Activated T-helper 9 cell treated with anti-CD3 and anti-CD28 coated beads, Interleukin-2, amount 50 U/mL, for 16 hours (primary cell): ENCODE measurements at places on chromosomes 6 and 20.

DNA sequence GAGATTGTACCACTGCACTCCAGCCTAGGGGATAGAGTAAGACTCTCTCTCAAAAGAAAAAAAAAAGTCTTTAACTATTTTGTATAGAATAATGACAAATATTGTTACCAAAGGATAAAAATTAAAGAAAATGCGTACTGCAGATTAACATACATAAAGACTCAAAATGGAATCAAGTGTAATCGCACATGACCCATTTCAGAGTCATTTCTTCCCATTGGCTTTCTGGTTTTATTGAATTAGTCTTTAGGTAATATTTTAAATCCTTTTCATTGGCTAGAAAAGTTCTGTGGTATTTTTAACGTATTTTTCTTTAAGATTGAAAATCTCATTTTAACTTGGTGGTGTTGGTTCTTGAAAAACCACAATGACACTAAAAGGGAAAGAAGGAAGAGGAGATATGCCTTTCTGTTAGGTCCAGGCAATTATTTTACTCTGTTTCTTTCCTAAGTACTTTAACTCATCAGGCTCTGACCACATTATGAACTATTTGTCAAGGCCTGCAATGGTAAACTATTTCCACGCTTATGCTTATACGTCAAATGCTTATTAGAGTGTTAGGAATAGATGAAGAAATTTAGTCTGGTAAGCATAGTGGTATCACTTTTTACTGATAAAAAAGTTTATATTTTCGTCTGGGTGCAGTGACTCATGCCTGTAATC, 52.3 kb downstream of the PLEKHG1 start:
- no peak for DNase-seq

- DNase-seq = no peak
These were observed 626.7 kb upstream of the DEFB115 start for GRCh38 chr20:30630761-30631160.

DNA sequence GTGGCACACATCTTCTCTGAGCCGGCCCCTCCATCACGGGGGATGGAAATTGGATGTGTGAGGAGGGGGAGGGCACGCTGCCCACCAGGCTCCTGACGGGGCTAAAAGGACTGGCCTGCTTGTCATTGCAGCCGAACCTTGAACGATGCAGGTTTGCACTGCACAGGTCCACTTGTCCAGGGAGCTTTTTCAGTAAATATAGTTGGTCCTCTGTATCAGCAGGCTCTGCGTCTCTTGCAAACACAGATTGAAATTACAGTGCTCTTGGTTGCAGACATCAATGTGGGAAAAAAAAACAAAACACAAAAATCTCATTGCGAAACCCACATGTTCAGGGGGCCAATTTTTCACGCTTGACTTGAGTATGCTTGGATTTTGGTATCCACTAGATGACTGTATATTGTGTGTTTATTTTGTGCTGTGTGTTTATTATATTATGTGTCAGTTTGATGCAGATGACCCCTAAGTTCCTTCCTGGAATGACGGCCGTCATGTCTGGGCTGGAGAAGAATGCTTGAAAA, 29.2 kb downstream of the ERMARD start:
- DNase-seq = no peak

- no peak for DNase-seq
These were observed 13.3 kb downstream of the SLC22A1 start for GRCh38 chr6:160134779-160135547.

DNA sequence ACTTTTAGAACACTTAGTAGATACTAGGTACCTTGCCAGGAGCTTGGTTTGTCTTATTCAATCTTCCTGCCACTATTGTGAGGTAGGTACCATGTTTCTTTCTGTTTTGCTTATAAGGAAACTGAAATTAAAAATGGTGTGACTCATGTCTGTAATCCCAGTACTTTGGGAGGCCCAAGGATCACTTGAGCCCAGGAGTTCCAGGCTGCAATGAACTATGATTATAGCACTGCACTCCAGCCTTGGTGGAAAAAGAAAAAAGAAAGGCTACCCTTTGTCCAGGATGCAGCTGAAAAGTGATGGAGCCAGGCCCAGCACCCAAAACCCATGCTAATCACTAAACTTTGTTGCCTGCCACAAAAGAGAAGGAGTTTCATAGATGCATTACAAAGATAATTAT, 34.1 kb upstream of the LAMA4 start:
- no peak for DNase-seq

- DNase-seq = no peak
These were observed 816 bp upstream of the MAN1A1 start for GRCh38 chr6:119350202-119350951.

- no peak for DNase-seq
These were observed 1.8 kb downstream of the WRNIP1 start for GRCh38 chr6:2766767-2767656.

GRCh38 chr20:40144581-40144980, 544.5 kb downstream of the MAFB start:
- DNase-seq = no peak

- DNase-seq = no peak
These were observed 68.3 kb upstream of the FRMD1 start for GRCh38 chr6:168147205-168147738.

DNA sequence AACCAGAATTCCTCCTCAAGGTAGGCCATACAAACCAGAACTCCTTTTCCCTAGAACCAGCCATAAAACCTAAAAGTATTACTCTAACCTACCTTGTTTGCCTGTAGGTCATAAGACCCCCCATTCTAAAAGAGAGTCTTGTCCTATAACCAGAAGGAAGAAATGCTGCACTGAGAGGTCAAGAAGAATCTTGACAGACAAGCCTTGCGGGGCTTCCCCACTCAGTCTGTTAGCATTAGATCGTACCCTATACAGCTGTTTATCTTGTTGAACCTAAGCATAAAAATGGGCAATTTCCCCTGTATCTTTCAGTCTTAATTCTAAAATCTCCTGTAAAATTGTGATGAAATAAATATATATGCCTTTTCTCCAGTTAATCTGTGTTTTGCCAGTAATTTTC, 52.3 kb upstream of the HFE start:
- DNase-seq = no peak

- no peak for DNase-seq
These were observed 160.8 kb downstream of the GMPR start for GRCh38 chr6:16399158-16399557.

DNA sequence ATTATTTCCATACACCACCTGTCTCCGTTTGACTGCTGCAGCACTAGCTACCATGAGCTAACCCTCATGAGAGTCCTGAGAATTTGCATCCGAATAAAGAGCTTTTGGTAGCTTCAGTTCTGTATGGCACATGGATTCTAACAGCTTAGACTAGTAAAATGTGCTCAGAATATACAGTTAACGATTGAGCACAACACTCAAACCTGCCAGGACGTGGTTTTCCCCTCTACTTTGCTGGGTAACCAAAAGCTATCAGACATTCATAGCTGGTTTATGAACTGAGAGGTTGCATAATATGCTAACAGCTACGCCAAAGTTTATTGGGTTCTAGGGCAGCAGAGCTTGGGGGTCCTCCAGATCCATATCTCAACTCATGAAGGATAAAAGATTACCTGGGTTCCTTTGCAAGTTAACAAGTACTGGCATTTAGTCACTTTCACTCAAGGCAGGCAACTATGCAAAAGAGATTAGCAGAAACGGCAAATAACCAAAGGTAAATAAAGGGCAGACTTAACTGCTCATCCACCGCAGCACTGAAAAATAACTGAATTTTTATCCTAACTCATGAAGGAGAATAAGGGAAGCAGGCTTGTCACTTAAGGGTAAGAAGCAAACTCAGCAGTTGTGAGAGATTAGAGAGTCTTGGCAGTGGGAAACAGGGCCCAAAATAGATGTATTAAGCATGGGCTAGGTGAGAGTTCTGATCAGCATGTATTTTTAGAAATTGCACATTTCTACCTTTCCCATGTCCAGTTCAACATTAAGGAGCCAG, 29.4 kb downstream of the NUDT3 start:
- no peak for DNase-seq

GRCh38 chr6:85135376-85136094, 314.3 kb upstream of the NT5E start:
- no peak for DNase-seq

DNA sequence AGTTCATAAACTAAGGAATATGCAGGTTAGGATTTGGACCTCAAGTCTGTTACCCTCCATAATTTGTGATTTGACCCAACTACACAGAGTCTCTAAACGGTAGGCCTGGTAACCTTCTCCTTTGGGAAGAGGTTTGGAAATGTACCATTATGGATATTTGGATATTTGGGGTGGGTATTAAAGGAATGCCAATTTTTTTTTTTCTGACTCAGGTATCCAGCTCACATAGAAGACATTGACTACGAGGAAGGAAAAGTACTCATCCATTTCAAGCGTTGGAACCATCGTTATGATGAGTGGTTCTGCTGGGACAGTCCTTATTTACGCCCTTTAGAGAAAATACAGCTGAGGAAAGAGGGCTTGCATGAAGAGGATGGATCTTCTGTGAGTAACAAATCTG, 70.5 kb downstream of the PHF20 start:
- no peak for DNase-seq

DNA sequence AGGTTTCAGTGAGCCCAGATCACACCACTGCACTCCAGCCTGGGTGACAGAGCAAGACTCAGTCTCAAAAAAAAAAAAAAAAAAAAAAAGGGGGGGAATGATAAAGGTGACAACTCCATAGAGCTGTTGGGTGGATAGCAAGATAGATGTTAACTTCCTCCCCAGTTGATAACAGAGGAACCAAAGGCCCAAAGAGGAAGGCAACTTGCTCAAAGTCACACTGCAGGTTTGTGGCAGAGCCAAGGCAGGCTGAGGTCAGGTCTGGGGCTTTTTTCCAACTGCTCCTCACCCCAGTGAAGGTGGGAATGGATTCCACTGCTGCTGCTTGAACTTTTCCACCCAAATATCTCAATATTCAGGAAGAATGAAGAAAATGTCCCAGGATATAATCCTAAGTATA, 26.7 kb downstream of the HCK start:
- DNase-seq = no peak

DNA sequence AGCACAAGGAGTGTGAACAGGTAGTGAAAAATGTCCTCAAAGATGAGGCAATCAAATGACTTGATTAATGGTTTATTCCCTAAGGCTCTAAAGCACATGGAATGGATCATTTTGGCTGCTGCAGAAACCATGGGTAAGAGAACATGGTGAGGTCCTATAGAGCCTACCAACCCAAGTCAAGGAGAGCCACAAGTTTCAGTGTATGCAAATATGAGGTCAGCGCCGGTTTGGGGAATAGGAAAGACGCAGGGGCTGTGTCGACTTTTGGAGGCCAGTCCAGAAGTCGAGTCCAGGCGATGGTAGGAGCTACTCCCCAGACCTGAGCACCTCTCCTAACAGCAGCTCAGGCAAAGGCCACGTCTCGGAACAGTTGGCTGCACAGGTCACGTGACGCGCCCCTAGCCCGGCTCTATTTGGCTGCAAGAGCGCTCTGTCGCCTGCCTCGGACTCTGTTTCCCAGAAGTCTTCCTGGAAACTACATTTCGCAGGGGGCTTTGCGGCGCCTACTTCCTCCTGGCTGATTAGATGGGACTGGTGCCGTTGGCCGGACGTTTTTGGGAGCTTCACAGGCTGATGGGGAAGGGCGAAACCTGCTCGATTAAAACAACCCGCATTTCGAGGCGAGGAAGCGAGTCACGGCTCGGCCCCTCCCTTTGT, 74.4 kb upstream of the CHD6 start:
- DNase-seq = peak; percentile 52

GRCh38 chr6:150291968-150292710, 76.7 kb upstream of the IYD start:
- DNase-seq = no peak

GRCh38 chr6:149079911-149080491, 237.5 kb upstream of the TAB2 start:
- DNase-seq = no peak

GRCh38 chr6:38352636-38353035, 287.1 kb downstream of the BTBD9 start:
- no peak for DNase-seq

DNA sequence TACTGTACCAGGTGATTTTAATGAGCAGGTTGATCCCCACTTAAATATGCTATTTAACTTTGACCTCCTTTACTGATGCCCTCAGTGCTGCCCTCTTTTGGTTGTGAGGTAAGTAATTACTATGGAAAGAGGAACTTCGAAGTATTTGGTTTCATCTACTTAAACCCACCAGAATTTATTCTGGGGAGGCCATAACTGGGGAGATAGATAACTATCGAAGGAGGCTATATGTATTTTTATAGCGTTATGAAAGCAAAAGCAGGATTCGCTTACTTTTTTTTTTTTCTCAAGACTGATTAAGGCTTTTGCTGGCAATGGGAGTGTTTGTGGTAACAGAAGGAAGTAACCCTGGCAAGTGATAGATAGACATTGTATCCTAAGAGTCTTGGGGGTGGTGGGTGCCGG, 168.9 kb upstream of the CENPW start:
- DNase-seq = no peak

DNA sequence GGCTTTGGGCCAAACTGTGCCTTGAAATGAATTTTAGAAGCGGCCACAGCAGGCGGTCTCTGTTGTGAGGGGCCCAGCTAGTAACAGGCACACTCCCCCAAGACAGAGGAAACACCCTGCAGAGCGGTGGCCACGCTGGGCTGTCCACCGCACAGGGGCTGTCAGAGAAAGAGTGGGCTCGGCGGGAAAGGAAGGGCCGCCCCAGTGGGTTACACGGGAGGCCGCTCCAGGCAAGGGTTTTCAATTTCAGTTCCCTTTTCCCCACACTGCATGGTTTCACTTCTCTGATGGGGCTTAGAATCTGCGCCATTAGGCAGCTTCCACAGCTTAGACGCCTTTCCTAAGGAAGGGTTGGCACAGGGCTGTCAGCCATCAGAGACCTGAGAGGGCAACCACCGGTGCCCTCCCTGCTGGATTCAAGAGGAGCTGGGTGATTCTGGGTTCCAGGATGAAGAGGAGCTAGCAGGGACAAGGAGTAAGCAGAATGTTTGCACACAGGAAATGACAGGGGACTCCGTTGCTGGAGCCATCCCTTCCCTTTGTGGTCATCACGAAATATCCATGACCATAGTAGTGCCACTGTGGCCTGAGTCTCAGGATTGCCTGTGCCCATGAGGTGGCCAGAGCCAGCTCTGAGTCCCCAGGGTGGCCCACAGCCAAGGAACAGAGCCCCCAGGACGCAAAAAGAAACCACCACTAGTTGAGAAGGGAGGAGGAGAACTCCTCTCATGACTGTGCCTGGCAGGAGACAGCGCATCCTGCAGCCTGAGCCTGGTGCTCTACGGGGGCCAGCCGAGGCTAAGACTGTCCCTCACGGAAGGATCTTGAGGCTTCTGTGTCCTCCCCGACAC, 282.7 kb downstream of the NRN1 start:
- no peak for DNase-seq

GRCh38 chr20:58696411-58696961, 3.9 kb downstream of the NPEPL1 start:
- no peak for DNase-seq

- no peak for DNase-seq
These were observed 30.0 kb downstream of the SLC22A16 start for GRCh38 chr6:110446405-110446804.
